ENCODE measurements at places on chromosomes 5 and 9.

- DNase-seq: no peak
These were observed 32.0 kb downstream of the NKD2 start for GRCh38 chr5:1040571-1040970.

DNA sequence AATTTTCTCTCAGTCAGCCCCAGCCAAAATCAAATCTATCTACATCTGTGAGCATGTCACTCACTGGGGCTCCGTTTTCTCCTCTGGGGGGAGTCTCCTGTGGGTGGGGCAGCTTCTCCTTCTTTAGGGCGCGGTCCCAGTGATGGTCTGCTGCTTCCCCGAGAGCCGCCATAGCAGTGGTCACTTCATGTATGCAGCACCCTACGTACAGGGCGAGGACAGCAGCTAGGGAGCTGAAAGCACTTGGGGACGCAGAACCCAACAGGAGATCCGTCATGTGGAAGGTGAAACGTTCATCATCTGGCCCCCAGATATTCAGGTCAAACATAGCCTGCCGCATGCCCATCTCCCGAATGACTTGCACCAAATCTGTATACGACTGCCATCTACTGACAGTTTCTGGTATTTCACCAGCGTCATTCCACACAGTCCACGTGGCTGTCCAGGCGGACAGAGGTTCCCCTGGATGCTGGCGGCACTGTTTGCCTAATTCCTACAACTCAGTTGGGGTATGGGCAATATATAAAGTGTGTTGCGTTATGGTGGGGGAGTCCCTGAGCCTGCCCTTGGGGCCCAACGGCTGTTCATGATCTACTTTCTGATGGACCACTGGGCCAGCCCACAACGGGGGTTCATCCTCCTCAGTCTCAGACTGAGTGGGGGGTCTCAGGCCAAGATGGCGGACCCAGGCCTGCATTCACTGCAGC, 795.0 kb downstream of the EFNA5 start:
- no peak for DNase-seq

GRCh38 chr9:11142965-11143738, 530.4 kb upstream of the PTPRD start:
- no peak for DNase-seq

DNA sequence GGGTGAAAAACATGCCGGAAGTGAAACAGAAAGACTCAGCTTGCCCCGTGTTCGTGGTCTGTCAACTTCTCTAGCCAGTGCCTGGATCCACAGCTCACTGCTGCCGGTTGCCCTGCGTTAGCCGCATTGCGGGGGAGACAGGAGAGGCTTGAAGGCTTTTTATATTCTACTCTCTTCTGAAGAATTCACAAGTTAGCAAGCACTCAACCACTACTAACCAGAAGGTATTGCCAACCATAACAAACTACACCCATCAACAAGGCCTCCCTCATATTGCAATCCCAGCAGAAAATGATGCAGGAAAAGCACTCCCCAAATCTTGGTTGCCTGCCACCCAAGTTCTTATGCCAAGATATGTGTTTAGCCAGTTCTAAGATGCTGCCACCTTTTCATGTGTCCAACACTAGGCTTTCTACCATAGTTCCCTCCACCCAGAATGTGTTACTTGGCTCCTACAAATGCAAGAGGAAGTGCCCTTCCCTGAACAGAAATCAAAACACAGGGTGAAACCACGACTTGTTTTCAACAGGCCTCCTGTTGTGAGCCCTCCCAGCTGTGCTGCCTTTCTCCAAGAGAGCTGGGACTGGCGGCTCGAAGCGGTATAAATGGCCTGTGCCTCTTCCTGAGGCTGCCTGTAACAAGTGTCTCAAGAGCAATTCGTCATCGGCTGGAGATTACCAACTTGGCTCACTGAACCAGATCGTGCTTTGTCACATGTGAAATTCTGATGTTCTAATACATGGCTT, 129.0 kb downstream of the SNX18 start:
- peak; percentile 43 for DNase-seq

GRCh38 chr5:177023303-177023664, 788 bp downstream of the ZNF346 start:
- DNase-seq: no peak

Measured in esophagus squamous epithelium (tissue), 5 donors.